Stimulated activated CD4-positive, alpha-beta T cell treated with anti-CD3 and anti-CD28 coated beads, Interleukin-2, amount 100 ng/mL, for 48 hours (primary cell): ENCODE measurements at places on chromosomes 13 and 19.

DNA sequence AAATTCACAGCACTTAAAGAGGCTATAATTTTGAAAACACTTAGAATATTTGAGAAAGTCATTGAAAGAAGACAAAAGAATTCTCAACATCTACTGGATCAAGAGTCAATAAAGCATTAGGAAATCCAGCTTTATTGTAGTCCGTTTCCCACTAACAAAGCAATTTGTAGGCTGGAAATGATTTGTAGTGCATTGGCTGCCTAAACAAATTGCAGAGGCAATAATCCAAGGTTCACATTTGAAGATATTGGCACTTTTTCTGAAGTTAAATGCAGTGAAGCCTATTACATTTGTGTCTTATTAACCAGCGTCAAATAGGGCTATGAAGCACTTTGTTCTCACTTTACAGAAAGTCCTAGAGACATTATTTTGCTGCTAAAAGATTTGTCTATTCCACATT lies 848.1 kb upstream of the SLITRK1 start:
- no peak for DNase-seq

GRCh38 chr19:21317821-21318220 lies 11.4 kb downstream of the ZNF708 start:
- no peak for DNase-seq

GRCh38 chr19:43759515-43759914 lies 4.8 kb upstream of the SMG9 start:
- no peak for DNase-seq

DNA sequence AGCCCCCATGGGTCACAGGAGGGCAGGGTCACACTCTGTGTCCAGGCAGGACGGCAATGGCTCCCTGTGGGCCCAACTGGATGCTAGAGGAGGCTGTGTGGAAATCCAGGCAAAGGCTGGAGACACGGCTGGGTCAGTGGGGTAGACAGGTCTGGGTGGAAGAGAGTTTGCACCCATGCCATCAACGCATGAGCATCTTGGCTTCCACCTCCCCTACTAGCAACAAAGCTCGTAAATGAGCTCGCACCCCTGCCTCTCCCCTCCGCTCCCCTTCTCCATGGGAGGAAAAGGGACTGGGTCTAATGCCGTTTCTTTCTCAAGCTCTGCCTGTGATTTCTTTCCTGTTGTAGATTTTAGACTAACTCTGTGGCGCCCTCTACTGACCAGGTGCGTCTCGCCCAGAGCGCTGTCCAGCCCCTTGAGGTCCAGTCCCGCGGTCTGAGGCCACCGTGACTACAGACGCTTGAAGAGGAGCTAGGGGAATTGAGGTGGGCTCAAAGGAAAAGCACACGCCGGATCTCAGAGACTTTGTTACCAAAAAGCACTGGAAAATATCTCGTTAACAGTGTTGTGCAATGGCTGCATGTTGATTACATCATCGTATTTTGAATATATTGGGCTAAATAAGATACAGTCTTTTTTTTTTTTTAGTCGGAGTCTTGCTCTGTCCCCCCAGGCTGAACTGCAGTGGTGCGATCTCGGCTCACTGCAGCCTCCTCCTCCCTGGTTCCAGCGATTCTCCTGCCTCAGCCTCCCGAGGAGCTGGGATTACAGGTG lies 50.7 kb upstream of the USP29 start:
- DNase-seq = no peak

DNA sequence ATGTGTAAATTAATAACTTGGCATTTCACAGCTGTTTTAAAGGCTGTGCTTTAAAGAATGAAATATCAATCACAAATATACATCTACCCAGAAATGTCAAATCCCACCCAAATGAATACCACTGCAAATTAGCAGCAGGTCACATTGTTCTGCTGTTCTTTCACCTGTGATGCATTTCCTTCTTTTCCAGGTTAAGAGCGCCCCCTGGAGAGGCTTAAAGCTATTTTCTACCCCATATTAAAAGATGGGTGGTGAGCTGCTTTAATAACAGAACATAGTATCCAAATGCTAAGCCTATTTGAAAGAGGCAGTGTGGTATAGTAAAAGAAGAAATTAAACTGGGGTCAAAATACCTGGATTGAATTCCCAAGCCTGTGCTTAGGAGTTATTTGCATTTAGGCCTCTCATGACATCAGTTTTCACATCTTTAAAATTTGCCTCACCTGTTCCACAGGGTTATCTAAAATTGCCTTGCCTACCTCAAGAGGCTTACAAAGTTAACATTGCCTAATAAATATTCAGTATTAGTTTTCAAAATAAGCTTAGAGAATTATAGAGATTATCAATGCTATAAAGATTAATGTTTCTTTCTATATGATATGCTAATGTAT lies 396.9 kb upstream of the SLITRK5 start:
- peak; percentile 17 for DNase-seq

DNA sequence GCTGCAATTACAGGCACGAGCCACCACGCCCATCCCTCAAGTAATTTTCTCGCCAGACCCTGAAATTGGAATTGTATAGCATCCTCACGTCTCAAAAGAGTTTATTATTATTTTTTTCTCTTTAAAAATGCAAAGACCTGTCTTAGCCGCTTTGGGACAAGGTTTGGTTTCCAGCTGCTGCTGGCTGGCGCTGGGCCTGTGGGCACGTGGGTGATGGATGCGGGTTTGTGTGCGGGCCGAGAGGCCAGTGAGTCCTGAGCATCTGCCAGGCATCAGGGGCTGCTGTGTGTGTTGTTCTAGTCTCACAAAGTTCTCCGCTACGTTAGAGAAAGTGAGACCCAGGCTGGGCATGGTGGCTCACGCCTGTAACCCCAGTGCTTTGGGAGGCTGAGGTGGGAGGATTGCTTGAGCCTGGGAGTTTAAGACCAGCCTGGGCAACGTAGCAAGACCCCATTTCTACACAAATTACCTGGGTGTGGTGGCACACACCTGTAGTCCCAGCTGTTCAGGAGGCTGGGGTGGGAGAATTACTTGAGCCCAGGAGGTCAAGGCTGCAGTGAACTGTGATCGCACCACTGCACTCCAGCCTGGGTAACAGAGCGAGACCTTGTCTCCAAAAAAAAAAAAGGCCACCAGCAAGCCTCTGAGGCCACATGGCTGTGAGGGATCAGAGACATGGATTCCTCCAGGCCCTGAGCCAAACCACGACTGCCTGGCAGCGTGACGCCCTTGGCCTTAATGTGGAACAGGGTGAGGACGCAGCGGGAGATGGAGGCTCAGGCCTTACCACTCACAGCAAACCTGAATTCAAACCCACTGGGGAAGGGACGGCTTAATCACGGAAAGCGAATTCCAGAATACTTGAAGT lies 4.7 kb upstream of the TMPRSS9 start:
- no peak for DNase-seq

- DNase-seq = no peak
Observed at GRCh38 chr19:18438331-18439024, 545 bp upstream of the ISYNA1 start.
